ENCODE measurements at places on chromosomes 11 and 22.

DNA sequence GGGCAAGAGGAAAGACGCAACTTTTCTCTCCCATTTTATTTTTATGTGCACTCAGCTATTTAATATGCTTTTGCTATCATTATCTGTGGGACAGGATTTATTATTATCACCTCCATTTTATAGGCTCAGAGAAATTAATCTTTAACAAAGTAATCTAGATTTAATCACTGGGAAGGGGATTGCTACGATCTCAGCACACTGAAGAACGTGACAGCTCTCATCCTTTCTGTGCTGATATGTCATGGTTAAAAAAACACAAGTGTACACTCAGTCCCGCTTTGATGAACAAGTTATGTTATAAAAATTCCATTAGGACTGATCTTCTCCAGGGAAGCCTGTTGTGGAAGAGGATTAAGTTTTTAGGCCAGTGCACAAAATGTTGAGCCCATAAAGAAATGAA is 37.6 kb downstream of the CYB5R2 start:
- peaks cover 91% of the 10 kb centered on the region for H3K36me3 ChIP-seq
- ATAC-seq: no peak
- peaks cover 21% of the 10 kb centered on the region for H3K4me1 ChIP-seq
- H3K27ac ChIP-seq: no peak overlapping the region
- no peak overlapping the region for H3K4me3 ChIP-seq

DNA sequence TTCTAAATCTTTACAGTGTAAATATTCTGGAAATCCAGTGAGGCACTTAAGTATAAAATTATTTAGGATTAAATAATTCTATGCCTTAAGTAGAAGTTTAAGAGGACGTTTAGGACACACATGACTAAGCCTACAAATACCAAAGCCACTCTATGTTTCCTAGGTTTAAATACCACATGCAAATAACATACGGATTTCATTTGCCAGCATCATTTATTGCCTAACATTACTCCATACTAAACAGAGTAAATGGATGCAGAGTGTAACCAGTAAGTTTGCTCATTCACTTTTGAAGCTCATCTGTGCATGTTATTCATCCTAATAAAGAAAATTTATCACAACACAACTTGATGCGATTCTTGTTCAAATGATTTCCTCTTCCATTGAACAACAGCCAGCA is 4.1 kb downstream of the BDNF start:
- H3K36me3 ChIP-seq: no peaks in the 10 kb centered on the region
- ATAC-seq: no peak
- H3K27me3 ChIP-seq: peaks cover 53% of the 10 kb centered on the region
- H3K4me3 ChIP-seq: no peak overlapping the region
- H3K4me1 ChIP-seq: peaks cover 26% of the 10 kb centered on the region
- no peak overlapping the region for H3K27ac ChIP-seq

DNA sequence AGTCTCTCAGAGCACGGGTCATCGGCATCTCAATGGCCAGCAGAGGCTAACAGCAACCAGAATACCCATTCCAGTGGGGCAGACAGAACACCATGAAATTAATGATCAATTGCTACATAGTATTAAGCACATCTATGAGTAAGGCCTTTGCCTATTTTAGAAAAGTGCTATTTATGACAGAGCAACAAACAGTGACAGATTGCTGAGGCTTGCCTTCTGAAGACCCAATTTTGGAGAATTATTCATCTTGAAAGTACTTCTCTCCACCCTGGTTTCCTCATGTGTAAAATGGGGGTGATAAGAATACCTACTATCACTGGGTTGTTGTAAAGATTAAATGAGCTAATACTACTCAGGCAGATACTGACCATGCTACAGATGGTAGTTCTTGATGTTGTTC is 232.7 kb downstream of the TENM4 start:
- ATAC-seq: no peak
- no peaks in the 10 kb centered on the region for H3K27me3 ChIP-seq
- no peak overlapping the region for H3K4me3 ChIP-seq
- no peaks in the 10 kb centered on the region for H3K36me3 ChIP-seq

- H3K27ac ChIP-seq: peak overlapping the region; percentile 35
- ATAC-seq: no peak
- H3K36me3 ChIP-seq: peaks cover 28% of the 10 kb centered on the region
- no peaks in the 10 kb centered on the region for H3K27me3 ChIP-seq
- peaks cover 18% of the 10 kb centered on the region for H3K4me1 ChIP-seq
Measured at GRCh38 chr22:36465232-36466021, 16.0 kb downstream of the TXN2 start.

DNA sequence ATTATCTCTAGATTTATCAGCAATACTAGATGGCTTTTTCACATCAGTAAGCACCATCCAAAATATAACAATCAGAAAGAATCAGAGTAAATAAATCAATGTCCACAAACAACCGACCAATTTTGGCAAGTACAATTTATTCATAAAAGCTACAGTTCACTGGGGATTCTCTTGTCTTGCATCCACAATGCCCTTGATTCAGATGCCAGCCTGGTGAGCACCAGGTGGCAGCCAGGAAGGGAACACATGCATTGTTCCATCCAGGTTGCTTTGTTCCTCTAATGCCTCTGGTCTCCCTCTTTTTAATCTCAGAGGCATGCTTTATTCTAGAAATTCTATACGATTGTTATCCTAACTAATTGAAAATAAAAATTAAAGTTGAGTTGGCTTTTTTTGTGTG is 242.1 kb upstream of the KIRREL3 start:
- no peaks in the 10 kb centered on the region for H3K36me3 ChIP-seq
- H3K4me3 ChIP-seq: no peak overlapping the region
- H3K27ac ChIP-seq: no peak overlapping the region
- no peaks in the 10 kb centered on the region for H3K4me1 ChIP-seq

DNA sequence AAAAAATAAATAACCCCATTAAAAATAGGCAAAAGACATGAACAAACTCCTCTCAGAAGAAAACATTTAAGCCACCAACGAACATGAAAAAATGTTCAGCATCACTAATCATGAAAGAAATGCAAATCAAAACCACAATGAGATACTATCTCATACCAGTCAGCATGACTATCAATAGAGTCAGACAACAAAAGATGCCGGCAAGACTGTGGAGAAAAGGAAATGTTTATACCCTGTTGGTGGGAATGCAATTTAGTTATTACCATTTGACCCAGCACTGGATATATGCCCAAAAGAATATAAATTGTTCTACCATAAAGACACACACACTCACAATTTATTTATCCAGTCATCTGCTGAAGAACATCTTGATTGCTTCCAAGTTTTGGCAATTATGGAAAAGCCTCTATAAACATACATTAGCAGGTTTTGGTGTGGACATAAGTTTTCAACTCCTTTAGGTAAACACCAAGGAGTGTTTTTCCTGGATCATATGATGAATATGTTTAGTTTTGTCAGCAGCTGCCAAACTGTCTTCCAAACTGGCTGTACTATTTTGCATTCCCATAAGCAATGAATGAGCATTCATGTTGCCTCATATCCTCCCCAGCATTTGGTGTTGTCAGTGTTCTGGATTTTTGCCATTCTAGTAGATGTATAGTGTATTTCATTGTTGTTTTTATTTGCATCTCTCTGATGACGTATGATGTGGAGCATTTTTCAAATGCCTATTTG is 28.0 kb downstream of the OR8D1 start:
- no peaks in the 10 kb centered on the region for H3K36me3 ChIP-seq
- no peaks in the 10 kb centered on the region for H3K27me3 ChIP-seq
- no peak overlapping the region for H3K27ac ChIP-seq

DNA sequence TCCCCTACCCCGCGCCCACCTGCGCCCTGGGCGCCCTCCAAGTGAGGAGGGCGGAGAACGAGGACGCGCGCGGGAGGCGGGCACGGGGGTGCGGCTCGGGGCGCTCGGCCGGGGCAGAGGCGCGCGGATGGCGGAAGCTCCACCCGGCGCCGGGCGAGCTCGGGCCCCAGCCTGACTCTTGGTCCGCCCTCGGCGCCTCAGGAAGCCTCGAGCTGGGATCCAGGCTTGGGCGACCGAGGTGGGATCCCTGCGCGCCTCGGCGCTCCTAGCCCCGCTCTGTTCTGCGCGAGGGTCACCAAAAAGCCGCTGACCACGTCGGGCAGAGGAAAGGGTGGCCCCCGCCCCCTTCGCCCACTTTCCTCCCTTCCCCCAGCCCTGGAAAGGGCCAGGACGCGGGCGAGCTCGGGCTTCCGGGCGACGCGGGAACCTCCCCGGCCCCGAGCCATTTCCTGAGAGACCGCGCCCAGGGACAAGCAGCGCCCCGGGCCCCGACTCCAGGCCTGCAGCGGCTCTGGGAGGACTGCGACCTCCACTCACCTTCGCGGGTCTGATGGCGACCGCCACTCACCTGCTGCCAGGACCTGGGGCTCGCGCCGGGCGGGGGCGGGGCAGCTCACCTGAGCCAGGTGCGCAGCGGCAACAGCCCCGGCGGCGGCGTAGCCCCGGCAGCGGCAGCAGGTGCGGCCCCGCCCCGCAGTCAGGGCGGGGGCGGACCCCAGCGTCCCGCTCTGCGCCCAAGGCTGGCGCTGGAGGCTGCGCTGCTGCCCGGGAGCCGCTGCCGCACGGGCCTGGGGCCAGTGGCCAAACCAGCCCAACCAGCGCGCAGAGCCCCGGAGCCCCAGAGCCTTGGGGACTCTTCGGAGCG is 2.2 kb upstream of the SIGIRR start:
- ATAC-seq: peak; percentile 68
- no peaks in the 10 kb centered on the region for H3K27me3 ChIP-seq
- peak overlapping the region; percentile 38 for H3K27ac ChIP-seq
- no peaks in the 10 kb centered on the region for H3K36me3 ChIP-seq

- no peaks in the 10 kb centered on the region for H3K4me1 ChIP-seq
- H3K27ac ChIP-seq: no peak overlapping the region
Measured at GRCh38 chr11:29432719-29433325, 584.0 kb downstream of the KCNA4 start.

DNA sequence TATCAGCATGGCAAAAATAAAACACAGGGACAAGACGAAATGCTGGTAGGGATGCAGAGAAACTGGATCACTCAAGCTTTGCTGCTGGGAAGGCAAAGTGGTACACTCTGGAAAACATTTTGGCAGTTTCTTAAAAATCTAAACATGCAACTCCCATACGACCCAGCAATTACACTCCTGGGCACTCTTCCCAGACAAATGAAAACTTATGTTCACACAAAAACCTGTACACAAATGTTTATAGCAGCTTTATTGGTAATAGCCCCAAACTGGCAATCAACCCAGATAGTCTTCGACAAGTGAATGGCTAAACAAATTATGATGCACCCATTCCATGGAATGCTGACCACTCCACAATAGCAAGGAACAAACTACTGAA is 35.8 kb upstream of the PRR5 start:
- H3K4me3 ChIP-seq: no peak overlapping the region
- H3K27ac ChIP-seq: no peak overlapping the region
- ATAC-seq: no peak
- H3K27me3 ChIP-seq: peaks cover 61% of the 10 kb centered on the region

DNA sequence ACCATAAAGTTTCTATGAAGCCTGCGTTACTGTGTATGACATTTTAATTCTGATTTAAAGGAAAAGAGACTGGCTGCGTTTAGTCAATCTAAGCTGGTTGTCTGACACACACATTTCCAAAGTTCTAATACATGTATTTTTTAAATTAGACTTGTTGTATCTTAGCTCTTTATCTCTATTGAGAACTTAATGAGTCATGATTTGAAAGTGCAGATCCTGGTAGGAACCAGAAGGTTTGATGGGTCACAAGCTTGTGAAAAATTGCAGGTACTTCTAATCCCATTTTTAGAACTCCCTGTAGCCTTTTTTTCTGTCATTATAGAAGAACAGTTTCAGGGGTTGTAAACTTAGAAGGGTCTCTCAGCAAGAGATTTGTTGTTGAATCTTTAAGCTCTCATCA is 210.3 kb downstream of the DDX10 start:
- no peaks in the 10 kb centered on the region for H3K27me3 ChIP-seq
- no peak for ATAC-seq
- H3K36me3 ChIP-seq: no peaks in the 10 kb centered on the region
- no peak overlapping the region for H3K4me3 ChIP-seq

GRCh38 chr11:64849598-64850356 is 5.3 kb upstream of the CDC42BPG start:
- peak overlapping the region; percentile 91 for H3K27ac ChIP-seq
- peaks cover 23% of the 10 kb centered on the region for H3K36me3 ChIP-seq
- H3K4me1 ChIP-seq: peaks cover 82% of the 10 kb centered on the region
- no peak overlapping the region for H3K4me3 ChIP-seq
- ATAC-seq: no peak
- no peaks in the 10 kb centered on the region for H3K27me3 ChIP-seq

DNA sequence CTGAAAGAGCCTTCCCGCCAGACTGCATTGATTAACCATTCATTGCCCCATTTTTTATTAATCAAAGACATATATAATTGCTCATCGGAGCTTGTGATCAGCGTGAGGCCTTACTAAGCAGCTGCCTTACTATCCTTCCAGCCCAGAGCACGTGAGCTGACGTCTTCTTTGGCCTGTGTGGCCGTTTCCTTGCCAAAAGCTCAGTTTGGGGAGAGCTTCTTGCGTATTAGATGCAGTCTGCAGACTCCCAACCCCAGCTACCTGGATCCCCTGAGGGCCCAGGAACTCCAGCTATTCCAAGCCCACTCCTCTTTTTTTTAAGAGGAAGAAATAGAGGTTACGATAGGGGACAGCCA is 784 bp upstream of the SLC43A3 start:
- H3K4me1 ChIP-seq: peaks cover 60% of the 10 kb centered on the region
- H3K27ac ChIP-seq: peak overlapping the region; percentile 91
- H3K27me3 ChIP-seq: no peaks in the 10 kb centered on the region
- no peak for ATAC-seq
- H3K36me3 ChIP-seq: peaks cover 23% of the 10 kb centered on the region

DNA sequence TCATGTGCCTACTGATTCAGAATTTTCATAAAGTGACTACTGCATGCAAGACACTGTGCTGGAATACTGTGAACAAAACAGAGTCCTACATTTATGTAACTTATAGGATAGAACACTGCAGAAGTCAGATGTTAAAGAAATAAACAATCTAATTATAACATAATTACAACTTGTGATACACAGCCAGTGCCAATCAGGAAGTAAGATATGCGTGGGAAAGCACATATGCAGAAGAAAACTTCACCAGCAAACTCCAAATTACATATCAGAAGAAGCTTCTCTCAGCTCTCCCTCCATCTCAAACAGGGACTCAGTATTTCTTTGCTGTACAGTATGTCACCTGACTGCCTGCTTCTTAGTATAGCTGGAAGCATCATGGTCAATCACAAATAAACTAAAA is 37.4 kb downstream of the PAK1 start:
- ATAC-seq: no peak
- H3K4me3 ChIP-seq: no peak overlapping the region
- H3K4me1 ChIP-seq: peaks cover 5% of the 10 kb centered on the region
- H3K36me3 ChIP-seq: no peaks in the 10 kb centered on the region
- H3K27ac ChIP-seq: no peak overlapping the region
- H3K27me3 ChIP-seq: peaks cover 17% of the 10 kb centered on the region

- peaks cover 58% of the 10 kb centered on the region for H3K36me3 ChIP-seq
- H3K4me1 ChIP-seq: peaks cover 34% of the 10 kb centered on the region
- H3K27ac ChIP-seq: no peak overlapping the region
Measured at GRCh38 chr22:45768490-45768889, 96.9 kb downstream of the ATXN10 start.
